ENCODE measurements at places on chromosomes 12 and 14.
A peak's percentile ranks its signal among the peaks of the same experiment; 100 is the strongest.

DNA sequence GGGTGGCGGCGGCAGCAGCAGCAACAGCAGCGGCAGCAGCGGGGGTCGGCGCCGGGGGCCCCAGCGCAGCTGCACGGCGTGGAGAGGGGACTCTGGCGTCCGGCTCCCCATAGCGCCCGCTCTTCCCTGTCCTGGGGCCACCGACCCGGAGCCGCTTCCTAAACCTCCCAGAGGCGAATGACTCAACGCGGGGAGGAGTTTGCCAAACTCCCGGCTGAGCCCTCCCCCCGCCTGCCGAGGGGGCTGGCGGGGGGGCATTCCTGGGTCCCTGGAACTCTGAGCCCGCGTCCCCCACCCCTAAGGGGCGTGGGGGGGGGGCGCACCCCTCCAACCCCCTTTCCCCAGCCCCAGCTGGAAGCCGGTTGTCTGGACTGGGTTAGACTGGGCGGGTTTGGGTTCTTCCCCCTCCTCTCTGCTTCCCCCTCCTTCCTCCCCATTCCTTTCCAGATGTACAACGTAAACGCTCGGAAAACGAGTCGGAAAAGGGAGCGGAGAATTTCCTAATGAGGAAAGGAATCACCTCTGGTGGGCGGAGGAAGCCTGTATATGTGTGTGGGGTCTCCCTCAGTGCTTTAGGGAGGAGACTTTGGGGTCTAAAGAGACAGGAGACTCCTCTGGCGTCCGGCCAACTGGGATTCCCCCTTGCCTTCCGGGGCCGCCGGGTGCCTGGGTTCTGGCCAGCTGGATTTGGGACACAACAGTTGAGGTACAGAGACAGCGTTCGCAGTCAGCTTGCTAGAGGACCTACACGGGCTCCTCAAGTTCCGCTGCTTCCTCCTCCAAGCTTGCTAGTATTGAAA is at the start of gene ITGA5:
TSS of gene ITGA5 (minus strand) at position 179 of the 800 bp plus-strand sequence. CDS start at position 111, 68 bp downstream.
- peak; percentile 13 for DNase-seq

DNA sequence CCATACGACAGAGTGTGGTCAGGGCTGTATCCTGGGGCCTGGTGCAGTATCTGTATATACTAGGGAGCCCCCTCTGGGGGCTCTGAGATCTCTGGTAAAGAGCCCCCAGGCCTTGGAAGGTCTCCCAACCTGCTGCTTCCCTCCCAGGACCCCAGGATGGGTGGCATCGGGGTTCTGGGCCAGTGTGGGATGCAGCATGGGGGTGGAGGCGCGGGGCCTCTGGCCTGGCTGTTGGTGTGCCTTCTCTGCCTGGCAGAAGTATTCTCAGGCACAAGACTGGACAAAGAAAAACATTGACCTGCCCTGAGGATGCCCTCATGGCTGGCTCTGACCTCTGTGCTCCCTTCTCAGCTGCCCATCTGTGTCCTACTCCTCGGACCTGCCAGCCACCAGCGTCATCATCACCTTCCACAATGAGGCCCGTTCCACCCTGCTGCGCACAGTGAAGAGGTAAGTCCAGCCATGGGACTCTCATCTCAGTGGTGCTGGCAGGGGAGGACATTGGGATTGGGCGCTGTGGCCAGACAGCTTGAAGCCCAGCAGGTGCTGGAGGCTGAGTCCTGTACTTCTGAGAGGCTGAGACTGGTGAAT is 64.5 kb downstream of the GALNT16 start:
- no peak for DNase-seq

DNA sequence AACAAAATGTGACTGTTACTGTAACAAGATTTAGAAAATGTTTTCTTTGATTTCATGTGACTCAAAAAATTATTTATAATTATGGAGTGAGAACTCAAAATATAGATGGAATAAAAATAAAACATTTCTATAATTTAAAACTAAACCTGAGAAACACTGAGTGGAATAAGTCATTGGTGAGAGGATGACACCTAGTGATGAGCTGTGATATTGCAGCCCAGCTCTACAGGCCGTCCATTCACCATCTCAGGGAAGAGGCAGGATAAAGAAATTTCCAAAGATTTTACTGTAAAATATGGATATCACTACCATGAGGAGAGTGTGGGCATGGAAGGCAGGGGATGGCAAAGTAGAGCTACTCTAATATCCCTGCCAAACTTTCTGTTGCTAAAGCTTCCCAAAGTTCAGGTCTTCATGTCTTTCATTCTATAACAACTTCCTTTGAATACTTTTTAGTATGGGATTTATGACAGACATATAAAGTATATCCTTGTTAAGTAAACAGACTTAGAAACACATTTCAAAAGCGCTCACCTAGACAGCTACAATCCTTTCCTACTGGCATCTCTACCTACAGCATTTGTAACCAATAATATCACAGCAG is 308.0 kb downstream of the ITPR2 start:
- no peak for DNase-seq

DNA sequence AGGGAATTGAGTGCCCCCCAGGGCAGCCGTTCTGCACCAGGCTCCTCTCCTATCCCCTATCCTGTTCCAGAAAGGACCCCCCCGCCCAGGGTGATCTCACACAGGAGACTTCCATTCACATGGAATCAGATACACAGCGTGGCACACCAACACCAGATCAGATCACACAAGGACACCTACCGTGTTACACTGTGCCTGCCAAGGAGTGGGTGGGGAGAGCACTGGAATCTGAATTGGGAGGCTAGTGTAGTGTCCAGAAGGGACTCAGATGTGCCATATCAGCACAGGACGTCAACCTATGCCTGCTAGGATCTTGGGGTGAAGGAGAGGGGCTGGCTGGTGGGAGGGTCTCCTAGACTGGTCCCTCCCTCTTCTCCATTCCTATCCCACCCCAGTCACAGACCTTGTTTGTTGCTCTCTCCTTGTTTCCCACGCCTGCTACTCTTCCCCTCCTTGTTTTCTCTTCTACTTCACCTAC is 2.3 kb downstream of the PTMS start:
- DNase-seq = no peak

DNA sequence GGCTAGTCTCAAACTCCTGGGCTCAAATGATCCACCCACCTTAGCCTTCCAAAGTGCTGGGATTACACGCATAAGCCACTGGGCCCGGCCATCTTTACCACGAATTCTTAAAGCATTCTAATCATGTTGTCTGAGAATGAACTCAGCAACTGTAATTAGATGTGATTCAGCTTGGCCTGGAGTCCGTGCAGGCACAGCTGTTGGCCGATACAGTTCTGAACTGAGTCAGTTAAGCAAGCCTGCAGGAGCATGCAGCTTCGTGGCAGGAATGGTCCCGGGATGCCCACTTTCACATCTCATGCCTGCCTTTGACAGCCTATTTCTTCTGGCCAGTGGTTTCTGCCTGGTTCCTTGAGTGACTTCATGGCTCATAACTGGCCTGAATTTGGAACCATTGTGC is 194.1 kb downstream of the ANO6 start:
- DNase-seq = peak; percentile 17

GRCh38 chr12:9634177-9634803 is 26.6 kb upstream of the KLRB1 start:
- DNase-seq = peak; percentile 47

- DNase-seq = no peak
These were observed 24.6 kb downstream of the GPR65 start for GRCh38 chr14:88029500-88029899.

DNA sequence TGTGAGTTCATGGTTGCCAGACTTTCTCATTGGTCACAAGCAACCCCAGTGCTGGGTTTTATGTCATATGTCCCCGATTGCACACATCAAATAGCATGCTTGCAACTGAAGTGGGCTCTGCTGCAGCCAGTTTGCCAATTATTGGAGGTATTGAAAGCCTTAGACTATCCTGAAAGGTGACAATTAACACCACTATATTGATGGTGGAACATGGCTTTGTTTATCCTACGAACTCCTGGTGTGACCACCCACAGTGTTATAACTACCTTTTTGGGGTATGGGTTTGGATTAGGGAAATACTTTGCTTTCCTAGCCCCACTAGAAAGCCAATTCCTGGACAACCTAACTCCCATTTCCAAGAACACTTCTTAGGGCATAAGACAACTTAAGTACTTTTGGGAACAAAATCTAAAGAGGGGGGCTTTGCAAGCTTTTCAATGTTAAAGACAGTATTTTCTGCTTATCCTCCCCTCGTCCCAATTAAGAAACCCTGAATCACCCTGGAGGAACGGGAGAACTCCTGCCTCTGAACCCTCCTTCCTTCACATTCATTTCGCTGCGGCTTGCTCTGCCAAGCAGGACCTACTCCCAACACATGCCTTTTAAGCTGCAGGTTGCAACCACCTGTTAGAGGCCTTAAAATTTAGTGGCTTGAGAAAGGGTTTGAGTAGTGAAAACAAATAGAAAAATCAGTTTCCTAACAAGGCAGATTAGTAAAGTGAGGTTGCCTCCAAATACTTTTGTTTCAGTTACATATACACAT is 80.3 kb upstream of the RBM19 start:
- DNase-seq = no peak

DNA sequence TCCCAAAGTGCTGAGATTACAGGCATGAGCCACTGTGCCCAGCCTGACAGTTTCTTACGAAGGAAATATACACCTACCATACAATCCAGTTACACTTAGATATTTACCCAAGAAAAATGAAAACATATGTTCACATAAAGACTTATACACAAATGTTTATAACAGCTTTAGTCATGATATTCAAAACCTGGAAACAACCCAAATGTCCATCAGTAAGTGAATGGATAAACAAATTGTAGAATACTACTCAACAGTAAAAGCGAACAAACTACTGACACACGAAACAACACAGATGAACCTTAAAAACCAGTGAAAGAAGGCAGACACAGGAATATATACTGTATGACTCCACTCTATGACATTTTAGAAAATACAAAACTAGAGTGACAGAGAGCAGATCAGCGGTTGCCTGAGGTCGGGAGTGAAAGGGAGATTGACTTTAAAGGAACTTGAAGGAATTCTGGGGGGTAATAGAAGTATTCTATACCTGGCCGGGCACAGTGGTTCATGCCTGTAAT is 83.6 kb downstream of the SPRING1 start:
- no peak for DNase-seq

DNA sequence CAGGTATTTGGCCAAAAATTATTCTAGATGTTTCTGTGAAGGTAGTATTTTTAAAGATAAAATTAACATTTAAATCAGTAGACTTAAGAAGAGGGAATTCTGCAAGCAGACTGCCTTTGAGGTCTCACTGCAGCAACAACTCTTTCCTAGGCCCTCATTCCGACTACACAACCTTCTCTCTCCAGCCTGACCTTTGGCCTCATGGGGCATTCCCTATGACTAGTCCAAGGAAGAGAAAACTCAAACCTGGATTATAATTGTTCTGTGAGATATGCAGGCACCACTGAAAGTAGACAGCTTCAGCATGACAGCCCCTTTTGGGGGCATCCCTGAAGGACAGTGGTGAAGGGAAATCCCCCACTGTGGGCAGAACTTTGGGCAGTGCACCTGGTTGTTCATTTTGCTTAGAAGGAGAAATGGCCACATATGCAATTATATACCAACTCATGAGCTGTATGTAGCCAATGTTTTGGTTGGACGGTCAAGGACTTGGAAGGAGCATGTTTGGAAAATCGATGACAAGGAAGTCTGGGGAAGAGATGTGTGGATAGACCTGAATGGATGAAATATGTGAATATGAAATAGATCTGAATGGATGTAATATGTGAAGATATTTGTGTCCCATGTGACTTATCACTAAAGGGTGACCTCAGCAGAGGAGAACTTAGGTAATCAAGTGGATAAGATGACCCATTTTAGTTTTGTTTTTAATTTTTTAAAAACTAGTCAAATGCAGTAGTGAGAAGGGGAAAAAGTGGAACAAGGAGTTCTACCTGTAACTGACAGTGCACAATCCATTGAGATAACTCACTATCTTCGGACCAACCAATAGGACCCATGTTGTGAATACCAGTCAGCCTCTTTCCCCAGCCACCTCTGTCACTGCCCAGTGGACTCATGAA is 233.3 kb upstream of the FOXN3 start:
- DNase-seq = no peak

DNA sequence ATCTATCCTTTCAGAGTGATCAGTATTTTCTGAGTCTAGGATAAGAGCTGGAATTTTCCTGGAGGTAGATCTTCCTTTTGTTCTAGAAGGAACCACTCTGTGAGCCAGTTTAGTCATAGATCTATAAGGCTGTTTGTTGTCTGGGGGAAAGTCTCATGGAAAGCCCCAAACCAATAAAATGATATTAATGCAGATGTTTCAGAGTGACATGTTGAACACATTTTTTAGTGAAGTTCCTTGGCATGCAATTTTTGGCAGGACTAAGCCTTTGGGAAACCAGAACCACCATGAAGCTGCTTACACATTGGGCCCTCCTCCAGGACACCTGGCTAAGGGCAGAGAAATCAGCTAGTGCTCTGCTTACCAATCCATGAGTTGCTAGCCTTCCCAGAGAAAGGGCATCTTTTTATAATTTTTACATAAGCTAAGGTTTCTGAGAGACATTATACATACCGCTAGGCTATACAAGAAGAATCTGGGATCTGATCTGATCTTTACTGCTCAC is 101.5 kb upstream of the PCED1B start:
- no peak for DNase-seq

DNA sequence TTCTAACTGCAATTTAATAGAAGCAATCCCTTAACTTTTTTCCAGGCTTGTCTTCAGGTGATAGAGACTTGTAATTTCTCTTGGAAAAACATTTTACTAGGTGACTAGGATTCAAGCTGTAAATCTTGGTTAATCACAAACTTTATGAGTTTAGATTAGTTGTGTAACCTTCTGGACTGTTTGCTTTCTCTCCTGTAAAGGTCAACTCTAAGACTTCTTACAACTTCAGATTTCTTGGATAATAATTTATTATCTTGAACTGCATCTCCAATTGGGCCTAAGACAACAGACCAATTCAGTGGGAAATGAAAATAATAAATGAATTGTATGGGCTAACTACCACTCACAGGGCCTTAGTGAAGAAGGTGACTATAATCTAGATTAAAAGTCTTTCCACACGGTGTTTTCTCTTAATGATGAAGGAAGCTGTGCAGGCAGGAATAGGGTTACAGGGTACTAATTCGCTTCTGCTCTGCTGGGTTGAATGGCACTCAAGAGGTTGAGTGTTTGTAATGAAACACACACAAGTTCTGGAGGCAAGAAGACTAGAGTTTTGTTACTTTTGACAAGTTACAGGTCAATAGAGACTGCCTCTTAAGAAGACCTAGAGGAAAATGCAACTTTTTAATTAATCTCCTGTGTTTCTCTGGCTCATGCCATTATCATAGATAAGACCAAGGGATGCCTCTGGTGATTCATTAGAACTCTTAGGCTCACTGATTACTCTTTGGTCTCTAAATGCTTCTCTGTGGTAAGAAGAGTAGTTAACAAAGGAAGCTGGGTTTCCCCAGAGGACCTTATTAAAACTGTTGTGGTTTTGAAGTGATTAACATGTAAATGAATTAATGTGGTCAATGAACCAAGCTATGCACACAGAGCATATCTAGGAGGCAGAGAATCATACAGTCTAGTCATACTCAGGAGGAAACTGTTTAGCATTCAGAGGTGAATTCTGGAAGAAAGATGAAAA is 30.0 kb upstream of the OR4E1 start:
- DNase-seq = no peak
